ENCODE measurements at places on chromosomes 12 and 14.

DNA sequence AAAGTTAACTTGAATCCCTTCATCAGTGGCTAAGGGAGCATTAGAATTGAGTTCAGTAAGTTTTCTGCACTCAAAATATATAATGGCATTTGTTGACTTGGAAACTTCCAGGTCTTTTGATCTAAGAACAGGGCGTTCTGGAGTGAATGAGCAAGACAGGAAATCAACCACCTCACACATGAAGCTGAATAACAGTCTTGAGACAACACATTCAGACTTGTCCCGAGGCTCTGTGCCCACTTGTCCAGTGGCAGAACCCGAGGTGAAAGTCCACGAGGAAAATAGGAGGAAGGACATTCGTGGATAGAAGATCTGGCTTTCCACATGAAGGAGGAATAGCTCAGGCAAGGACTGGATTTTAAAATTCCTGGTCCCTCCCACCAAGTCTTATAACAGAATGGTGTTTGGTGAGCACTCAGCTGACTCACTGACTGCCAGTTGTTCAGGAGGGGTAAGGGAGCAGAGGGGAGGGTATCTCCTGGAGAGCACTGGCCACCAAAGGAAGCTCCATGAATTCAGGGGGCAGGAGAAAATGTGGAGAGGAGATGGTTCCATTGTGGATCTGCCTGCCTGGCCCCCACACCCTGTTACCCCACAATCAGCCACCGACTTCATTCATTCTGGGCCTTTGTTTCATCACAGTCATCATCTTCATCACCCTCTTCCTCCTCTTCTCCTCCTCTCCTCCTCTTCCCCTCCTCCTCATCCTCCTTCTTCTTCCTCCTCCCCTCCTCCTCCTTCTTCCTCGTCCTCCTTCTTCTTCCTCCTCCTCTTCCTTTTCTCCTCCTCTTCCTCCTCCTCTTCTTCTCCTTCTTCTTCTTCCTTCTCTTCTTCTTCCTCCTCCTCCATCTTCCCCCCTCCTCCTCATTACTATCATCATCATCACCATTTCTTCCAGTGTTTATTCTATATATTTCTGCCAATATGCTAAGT lies 620.1 kb downstream of the MED13L start:
- DNase-seq: no peak

DNA sequence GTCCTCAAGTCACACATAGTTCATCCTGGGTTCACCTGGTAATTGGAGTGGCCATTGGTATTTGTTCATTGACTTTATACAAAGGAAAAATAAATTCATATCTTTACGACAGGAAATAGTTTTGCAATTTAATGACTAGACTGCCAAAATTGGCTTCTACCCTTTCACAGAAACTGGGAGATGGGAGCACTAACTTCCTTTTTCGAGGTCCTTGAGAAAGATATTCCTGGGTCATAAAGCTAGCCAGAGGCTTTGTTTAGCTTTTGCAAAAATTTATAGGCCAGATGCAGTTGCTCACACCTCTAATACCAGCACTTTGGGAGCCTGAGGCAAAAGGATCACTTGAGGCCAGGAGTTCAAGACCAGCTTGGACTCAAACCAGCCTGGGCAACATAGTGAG lies 10.2 kb upstream of the OR11G2 start:
- DNase-seq: no peak

- no peak for DNase-seq
Measured at GRCh38 chr14:88798156-88798555, 5.4 kb upstream of the EML5 start.

- DNase-seq: no peak
Measured at GRCh38 chr12:130452546-130452945, 114.9 kb downstream of the PIWIL1 start.

DNA sequence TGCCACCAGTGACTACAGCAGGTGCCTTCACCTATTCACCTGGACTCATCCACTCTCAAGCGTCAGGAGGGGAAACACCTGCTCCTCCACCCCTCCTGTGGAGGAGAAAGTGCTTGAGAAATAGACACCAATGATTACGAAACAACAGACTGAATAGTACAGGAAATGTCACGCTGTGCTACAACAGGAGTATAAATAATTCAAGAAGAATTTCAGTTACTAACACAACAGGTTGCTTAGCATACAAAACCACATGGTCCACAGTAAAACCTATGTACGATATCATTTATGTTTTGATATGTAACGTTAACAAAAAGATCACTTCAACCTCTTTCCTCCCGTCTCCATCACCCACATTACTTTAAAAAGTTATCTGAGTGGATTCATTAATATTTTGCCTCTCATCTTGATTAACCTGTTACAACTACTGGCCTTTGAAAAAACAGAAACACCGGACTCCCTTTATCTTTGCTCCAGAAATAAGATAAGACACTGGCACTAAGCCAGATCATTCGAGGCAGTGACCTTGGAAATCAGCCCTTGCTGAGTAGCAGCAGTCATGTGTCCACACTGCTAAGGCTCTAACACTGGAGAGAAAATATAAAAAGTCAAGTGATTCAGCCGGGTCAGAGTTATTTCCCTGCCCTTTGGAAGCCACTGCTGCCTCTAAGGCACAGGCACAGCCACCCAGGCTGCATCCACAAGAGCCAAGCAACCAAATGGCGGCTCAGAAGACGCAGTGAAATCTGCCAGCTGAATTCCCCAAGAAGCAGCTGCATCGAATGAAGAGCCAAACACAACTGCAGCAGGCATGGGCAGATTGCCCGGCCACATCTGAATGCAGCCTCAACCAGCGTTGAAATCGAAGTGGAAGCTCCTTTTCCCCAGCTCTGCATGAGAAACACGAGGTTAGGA lies 40.9 kb downstream of the NT5DC3 start:
- peak; percentile 27 for DNase-seq

DNA sequence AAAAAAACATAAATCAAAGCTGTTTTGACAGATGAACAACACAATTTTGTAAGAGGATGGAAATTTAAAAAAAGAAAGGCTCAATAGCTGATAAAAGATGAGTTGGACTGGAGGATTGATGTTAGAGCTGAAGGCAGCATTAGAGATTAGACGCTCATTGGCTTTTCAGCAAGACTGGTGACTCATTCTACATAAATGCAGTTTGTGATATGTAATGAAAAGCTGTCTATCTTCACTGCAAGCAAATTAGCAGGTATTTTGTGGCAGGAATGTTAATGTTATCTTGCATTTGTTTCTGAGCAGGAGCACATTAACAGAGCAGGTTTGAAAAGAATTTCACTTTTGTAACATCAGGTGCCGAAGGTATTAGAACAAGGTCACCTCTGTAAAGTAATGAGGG lies 442.7 kb upstream of the NOVA1 start:
- no peak for DNase-seq

DNA sequence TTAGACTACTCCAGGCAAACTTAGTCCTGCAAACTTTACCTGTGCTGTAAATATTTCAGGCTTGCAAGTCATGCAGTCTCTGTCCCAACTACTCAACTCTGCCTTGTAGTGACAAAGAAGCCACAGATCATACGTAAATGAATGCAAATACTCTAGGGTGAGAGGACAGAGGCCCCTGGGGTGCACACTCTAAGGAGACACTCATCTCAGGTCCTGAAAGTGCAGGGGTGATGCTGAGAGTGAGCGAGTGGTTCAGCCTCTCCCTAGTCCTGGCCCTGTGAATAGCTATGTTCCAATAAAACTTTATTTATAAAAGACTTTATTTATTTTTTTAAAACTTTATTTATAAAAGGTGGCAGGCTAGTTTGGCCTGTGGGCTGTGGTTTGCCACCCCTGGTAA lies 34.9 kb downstream of the HCAR2 start:
- DNase-seq: no peak

Measured in suppressor macrophage treated with lipopolysaccharide for 1 hour (primary cell).